Left colon (tissue), 2 donors: ENCODE measurements at places on chromosomes 11 and 22. TPM values are rescaled to one million over a fixed set of nuclear protein-coding genes. Genes with fewer than 3 reads are reported as not detected.

The KRTAP5-10 gene
- 0.58 TPM for total RNA-seq

The WNT7B gene
- not detected for total RNA-seq

The PGGHG gene
- 18.8 TPM for total RNA-seq

The MMP10 gene
- total RNA-seq: not detected

The LMO2 gene
- 9.0 TPM for total RNA-seq

The GAL gene
- total RNA-seq: 1.1 TPM

The CST6 gene
- total RNA-seq: not detected

The CBLIF gene
- total RNA-seq: 0.31 TPM

The SORL1 gene
- 130 TPM for total RNA-seq

The HOATZ gene
- total RNA-seq: not detected

The ACTN3 gene
- not detected for total RNA-seq

The ARHGEF12 gene
- 99.1 TPM for total RNA-seq

- DNase-seq: no peak
Measured at GRCh38 chr11:17887779-17888178, 125.1 kb downstream of the SERGEF start.

- DNase-seq: peak; percentile 59
Measured at GRCh38 chr22:38868886-38869381, 3.1 kb downstream of the CBX6 start.

- DNase-seq: no peak
Measured at GRCh38 chr11:92296138-92296515, 71.5 kb downstream of the FAT3 start.

GRCh38 chr11:5129457-5129877, 8.7 kb downstream of the OR52A5 start:
- no peak for DNase-seq

GRCh38 chr11:40602866-40603552, 856.4 kb downstream of the LRRC4C start:
- no peak for DNase-seq

GRCh38 chr11:103619480-103619879, 417.0 kb upstream of the DDI1 start:
- DNase-seq: no peak

GRCh38 chr11:16001044-16001568, 355.2 kb downstream of the SOX6 start:
- DNase-seq: no peak

DNA sequence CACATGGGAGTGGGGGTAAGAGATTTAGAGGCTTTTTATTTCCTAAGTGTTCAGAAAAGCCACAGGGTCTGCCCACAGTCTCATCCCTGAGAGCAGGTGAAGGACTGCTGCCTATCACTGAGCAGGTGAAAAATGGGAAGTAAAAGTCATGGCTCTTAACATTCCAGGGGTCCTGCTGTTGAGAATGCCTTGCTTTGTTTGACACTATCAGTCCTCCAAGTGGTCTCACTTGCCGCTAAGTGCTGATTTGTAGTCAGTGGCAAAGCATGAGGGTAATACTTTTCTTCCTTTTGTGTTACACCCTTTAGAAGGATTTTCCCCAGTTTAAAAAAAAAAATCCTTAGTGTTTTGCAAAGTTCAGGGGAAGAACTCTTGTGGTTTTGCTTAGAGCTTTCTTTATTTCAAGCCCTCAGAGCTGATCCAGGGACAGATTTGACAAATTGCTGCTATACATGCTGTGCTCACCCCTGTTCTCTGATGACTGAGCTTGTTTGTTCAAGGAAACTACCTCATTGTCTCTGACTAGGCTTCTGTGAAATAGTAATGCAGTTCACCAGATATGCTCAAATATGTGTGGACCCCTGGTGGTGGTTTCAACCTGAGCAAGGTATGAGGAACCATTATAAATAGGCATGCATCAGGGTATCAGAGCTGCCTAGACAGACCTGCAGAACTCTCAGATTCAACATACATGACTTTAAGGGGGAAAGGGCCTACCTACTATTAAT, 141.0 kb downstream of the ARHGAP42 start:
- DNase-seq: no peak

- no peak for DNase-seq
Measured at GRCh38 chr11:107691000-107691750, 20.7 kb downstream of the SLN start.

GRCh38 chr22:30856741-30857502, 111.7 kb downstream of the MORC2 start:
- DNase-seq: no peak

DNA sequence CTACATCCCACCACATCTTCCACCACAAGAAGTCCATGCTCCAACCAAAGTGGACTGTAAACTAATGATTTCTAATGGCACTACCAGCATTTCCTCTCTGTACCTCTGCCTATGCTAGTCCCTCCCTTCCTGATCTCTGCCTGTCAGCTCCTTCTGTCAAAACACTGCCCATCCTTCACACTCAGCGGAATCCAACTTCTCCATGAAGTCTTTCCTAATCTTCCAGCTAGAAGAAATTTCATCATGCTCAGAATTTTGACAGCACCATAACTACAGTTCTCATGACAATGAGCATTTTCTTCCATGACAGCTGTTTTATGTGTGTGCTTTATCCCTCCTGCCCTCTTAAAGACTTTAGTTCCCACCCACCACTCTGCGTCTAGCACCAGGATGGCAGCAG, 111.4 kb downstream of the SERGEF start:
- no peak for DNase-seq

GRCh38 chr11:105907319-105907718, 114.7 kb downstream of the MSANTD4 start:
- DNase-seq: no peak

GRCh38 chr11:120185706-120186455, 25.0 kb upstream of the OAF start:
- peak; percentile 11 for DNase-seq

DNA sequence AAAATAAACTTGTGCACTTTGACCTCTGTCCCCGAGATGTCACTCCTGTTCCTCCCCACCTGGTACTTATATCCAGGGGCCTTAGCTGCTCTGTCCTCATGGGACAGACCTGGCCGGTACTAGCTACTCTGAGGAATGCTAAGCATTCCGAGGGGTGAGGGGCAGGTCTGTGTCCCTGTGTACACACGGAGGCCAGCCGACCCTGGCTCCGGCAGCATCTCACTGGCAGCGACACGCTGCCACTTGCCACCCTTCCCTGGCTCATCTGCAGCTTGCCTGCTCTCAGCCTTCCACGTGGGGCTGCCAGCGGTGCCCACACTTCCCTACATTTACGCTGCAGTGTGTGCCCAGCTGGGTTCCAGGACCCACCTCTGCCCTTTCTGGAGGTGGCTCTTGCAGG, 21.6 kb upstream of the TEF start:
- no peak for DNase-seq

DNA sequence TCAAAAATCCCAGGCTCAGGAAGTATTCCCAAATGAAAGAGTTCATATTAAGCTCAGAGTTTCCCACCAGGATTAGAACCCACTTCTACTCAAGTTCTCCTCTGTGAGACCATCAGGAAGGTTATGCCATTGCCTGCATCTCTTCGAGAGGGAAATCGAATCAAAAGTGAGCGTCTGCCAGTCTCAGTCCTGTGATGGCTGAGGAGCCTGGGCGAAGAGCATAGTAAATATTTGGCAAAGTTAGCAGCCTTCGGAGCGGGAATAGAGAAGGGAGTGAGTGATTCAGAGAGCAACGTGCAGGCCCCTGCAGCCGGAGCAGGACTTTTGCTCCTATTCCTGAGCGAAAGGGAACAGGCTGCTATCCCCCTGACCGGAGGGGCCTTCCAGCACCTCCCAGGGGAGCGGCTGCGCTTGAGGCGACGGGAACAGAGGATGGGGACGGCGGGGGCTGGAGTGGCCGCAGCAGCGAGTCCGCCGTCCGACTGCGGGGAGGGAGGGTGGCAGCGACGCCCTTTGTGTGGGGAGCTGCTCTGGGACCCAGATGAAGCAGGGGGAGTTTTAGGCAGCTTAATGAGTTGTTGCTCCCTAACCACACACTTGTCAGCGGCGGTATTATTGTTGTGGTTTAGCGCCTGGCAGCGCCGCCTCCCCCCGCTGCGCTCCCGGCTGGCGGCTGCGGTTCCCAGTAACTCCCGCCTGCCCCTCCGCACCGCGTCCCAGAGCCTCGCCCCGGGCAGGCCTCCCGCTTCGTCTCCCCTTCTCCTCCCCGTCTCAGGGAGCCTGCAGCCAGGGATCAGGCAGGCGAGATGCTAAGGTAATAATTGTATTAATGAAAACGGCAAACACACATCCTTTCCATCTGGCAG, 21.7 kb upstream of the NRGN start:
- DNase-seq: no peak

- DNase-seq: no peak
Measured at GRCh38 chr22:25763239-25763777, 21.3 kb downstream of the MYO18B start.

GRCh38 chr11:44016546-44017442, 31.0 kb upstream of the ACCSL start:
- no peak for DNase-seq

DNA sequence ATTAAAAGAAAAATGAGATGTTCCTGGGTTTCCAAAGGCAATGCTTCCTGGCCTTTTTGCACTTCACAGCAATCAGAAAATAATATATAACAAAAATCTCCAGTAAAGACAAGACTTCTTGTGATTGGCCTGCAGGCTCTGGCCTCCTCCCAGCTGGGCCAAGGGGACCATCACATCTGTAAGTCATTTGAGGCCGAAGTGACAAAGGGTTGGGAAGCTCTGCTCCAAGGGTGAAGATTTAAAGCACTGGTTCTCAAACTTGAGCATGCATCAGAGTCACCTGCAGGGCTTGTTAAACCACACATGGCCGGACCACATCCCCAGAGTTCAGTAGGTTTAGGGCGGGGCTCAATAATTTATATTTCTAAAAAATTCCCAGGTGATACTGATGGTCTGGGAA, 32.1 kb downstream of the ARFGAP2 start:
- no peak for DNase-seq

- no peak for DNase-seq
Measured at GRCh38 chr11:69635195-69635594, 5.8 kb upstream of the CCND1 start.

DNA sequence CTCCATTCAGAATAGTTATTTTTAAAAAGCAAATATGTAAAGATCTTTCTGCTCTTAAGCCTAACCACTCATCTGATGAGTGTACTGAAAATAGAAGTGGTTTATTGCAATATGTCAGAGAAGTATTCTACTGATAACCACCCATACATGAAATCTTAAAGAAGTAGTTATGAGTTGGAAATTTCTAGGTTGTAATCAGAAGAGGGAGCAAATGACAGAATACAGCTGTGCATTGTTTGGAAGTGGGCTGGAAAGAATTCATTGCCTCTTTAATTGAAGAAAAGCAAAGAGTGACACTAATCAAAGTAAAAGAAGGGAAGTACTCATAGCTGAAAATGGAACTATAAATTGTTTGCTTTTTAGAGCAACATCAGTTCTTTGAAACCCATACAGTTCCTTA, 39.4 kb downstream of the FDX1 start:
- DNase-seq: no peak

DNA sequence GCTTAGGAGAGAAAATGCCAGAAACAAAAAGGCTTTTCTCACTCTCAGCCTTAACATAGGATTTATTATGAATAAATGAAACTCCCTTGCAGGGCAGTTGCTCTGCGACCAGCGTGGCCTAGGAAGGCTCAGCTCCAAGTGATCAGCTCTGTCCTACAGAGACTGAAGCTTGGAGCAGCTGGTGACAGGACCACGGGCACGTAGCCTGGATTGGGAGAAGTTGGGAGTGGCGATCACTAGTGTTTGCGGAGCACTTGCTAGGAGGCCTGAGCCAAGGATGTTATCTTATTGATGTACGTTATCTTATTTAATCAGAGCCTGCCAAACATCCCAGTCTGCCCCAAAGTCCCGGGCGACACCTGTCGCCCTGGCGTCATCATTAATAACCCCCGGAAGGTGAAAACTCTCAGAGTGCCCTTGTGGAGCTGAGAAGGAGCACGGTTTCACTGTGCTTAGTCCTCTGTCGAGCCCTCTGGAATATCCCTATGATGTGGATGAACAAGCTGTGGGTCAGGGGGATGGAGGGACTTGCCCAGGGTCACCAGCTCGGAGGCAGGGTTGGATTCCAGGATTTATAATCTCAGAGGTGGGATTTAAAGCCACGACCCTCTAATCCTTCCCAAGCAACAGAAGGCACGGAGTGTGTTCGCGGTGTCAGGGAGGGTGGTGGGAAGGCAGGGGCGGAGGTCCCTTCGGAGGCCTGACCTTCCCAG, 40.8 kb upstream of the SMIM38 start:
- no peak for DNase-seq
